ENCODE measurements at places on chromosomes 3 and 15.

DNA sequence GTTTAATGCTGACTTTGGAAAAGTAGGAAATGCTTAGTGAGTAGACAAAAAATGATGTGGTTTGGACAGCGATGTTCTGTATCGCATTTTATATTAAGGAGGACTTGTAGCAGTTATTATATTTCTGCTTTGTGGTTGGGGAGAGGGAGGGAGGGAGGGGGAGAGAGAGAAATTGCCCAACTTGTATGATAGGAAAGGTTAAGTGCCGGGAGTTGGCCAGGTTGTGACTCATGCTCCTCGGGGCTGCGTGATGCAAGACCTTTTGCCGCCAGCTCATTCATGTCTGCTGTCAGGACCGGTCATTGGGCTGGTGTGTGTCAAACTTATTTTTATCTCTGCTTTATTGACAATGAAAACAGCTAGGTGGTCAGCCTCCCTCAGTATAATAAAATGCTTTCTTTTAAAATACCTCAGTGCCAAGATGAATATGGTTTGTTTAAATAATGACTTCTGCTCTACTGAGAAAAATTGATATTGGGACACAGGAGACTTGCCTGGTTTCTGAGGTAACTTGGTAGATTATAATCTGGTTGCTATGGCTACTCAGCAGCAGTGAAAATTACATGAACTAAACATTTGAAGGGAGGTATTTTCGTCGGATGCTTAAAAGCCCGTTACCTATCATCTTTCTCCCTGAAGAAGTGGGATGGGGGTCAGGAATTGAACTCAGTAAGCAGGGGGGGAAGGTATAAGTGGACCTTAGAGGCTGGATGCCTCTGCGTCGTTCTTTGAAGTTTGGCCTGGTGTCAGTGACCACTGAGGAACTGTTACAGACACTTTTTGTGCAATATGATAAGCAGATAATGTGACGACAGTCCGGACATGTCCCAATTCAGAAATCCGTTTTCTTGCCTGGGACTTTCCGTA lies 90.7 kb downstream of the FNDC3B start:
- peak; percentile 92 for DNase-seq

- DNase-seq = no peak
Measured at GRCh38 chr15:74804935-74805334, 7.7 kb upstream of the LMAN1L start.

DNA sequence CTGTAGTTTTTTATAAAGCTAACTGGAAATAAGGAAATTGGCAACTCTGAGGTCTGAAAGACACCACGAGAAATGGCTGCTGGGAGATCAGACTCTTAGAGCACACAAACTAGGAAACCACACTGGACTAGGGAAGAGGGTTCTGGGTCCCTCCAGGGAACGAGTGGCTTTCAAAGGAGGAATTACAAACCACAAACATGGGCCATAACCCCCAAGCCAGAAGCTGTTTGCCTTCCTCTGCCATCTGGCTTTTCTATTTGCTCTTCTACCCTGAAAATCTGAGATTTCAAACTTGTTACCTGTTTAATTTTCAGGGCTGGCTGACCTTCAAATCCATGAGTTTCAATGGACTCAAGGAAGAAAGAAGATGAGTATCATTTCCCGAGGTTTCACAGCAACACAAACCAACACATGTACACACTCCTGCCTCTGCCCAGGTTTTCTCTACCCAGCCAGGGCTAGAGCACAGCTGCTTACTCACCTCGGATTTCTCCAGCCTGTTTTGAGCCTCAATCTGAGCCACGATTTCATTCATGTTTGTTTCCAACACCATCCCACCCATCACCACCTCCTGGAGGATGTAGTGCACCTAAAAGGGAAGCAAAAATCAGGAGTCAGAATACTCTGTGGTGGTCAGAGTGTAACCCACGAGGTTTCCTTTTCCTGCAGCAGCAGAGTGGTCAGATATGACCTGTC lies 22.6 kb upstream of the ANPEP start:
- DNase-seq = no peak

DNA sequence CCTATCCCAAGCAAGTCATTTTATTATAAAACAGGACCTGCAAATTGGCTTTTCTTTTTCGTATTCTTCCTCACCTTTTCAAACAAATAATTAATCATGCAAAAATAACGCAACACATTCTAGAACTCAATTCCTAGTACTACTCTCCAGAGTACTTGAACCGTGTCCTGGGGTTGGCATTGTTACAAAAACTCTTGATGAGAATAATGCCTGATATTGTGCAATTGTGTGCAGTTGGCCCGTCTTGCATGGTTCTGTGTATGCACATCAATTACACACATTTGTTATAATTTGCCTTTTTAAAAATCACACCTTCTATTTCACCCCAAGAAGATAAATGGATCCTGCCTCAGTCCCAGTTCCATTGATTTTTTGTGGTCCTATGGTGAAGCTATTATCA lies 205.4 kb downstream of the EPHB1 start:
- DNase-seq = no peak

Data from tibial nerve (tissue), 4 donors.